Activated naive CD8-positive, alpha-beta T cell treated with anti-CD3 and anti-CD28 coated beads, Interleukin-2, amount 50 U/mL, for 16 hours (primary cell): ENCODE measurements at places on chromosomes 5 and 9.

DNA sequence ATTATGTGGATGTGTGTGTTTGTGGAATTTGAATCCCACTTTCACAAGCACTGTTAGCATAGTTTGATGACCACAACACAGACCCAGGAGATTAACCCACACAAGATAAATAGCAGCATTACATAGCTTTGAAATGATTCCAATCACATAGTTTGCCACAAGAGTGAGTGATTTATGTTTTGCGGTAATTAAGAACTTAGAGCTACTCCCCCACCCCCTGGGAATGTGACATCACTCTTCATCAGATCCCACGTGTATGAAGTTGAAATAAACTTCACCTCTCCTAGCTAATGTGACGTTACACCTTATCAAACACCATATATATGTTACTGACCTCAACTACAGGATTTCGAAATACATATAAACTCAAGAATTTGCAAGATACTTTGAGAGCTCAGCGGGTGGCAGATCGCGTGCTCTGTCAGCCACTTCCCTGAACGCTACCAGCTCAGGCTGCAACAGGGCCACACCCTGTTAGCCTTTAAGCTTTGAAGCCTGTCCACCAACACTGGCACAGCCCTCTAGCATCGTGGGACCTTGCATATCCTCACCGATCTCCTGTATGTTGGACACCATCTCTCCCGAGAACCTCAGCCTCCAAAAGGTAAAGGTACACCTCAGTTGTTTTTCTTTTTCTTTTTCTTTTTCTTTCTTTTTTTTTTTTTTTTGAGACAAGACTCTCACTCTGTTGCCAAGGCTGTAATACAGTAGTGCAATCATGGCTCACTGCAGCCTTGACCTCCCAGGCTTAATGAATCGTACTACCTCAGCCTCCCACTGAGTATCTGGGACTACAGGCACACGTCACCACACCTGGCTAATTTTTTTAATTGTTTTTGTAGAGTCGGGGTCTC, 1.7 kb upstream of the AGTPBP1 start:
- no peak for DNase-seq

- DNase-seq, result no peak
Measured at GRCh38 chr9:90343991-90344390, 298.6 kb downstream of the DIRAS2 start.

GRCh38 chr9:36924071-36924470, 110.0 kb downstream of the PAX5 start:
- no peak for DNase-seq

- DNase-seq, result no peak
Measured at GRCh38 chr5:84370176-84370575, 14.5 kb downstream of the EDIL3 start.

- no peak for DNase-seq
Measured at GRCh38 chr9:2267181-2267745, 252.1 kb downstream of the SMARCA2 start.
